NB4 (cell line): ENCODE measurements at places on chromosomes 2 and 18.

DNA sequence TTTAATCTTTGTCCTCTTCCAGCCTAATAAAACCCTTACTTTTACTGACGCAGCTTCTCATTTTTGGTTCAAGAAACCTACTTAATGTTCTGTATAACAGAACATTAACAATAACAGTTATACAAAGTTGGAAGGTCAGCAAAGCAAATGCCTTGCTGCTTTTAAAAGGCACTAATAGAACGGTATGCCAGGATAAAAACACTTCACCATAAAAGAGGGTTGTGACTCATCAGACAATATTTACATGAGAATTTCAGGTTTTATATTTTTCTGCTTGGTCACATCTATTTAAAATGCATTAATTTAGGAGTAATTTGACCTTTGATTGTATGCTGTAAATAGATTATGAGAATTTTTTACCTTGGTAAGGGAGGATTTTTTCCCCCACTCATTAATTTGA, 3.0 kb downstream of the KLHL41 start:
- DNase-seq: no peak

GRCh38 chr2:70984576-70985282, 6.3 kb downstream of the ANKRD53 start:
- DNase-seq: peak; percentile 50

DNA sequence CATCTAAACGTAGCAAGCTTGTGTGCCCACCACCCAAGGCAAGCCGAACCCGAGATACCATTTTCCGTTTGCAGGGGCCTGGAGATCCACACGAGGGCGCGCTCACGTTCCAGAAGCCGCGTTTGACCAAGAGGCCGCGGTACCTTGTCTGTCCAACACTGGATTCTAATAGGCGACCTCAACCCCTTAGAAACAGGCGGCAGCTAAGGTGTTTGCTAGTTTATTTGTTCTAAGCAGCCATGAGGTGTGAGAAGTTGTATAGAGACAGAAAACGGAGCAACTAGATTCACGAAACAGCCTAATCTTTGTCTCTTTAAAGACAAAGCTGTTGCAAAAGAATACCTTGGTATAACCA, 4.2 kb downstream of the HOXD11 start:
- peak; percentile 76 for DNase-seq

GRCh38 chr2:236180076-236180816, 12.1 kb upstream of the GBX2 start:
- DNase-seq: no peak
